ENCODE measurements at places on chromosomes 2 and 18.
A peak's percentile ranks its signal among the peaks of the same experiment; 100 is the strongest.

GRCh38 chr18:5365443-5365842 is 69.9 kb upstream of the ZBTB14 start:
- no peak for DNase-seq

GRCh38 chr2:241300000-241300399 is 15.5 kb downstream of the HDLBP start:
- no peak for DNase-seq

DNA sequence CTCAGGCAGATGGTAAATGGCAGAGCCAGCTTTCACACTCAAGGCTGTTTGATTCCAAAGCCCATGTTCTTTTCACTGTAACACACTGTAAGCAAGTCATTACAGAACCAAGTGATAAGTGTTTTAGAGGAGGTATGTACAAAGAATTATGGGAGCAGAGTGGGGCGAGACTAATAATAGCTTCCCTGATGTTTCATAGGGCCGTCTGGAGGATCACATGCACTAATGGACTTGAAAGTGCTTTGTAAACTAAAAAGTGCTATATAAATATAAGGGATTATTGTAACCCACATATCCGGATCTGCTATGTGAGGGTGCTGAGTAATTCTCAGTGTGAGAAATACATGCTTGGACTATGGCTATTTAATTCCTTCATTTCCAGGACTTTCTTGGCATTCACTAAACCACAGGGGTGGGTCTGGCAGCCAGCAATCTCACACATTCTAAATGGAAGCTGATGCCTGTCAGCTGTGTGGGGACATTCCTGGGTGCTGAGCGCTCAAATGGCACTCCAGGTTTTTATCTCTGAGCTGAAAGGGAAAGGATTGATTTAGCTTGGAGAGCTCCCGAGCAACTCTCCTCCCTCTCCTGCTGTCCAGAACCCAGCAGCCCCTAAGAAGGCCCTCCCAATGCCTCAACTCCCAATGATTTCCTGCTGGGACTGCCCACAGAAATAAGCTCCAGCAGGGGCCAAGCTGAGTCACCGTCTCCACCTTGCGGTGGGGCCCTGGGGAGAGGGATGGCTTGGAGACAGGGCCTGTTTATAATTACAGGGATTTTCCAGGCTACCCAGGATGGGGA is 222.8 kb downstream of the SOX11 start:
- DNase-seq: peak; percentile 69

- no peak for DNase-seq
These were observed 98.1 kb downstream of the PLB1 start for GRCh38 chr2:28594000-28594331.

DNA sequence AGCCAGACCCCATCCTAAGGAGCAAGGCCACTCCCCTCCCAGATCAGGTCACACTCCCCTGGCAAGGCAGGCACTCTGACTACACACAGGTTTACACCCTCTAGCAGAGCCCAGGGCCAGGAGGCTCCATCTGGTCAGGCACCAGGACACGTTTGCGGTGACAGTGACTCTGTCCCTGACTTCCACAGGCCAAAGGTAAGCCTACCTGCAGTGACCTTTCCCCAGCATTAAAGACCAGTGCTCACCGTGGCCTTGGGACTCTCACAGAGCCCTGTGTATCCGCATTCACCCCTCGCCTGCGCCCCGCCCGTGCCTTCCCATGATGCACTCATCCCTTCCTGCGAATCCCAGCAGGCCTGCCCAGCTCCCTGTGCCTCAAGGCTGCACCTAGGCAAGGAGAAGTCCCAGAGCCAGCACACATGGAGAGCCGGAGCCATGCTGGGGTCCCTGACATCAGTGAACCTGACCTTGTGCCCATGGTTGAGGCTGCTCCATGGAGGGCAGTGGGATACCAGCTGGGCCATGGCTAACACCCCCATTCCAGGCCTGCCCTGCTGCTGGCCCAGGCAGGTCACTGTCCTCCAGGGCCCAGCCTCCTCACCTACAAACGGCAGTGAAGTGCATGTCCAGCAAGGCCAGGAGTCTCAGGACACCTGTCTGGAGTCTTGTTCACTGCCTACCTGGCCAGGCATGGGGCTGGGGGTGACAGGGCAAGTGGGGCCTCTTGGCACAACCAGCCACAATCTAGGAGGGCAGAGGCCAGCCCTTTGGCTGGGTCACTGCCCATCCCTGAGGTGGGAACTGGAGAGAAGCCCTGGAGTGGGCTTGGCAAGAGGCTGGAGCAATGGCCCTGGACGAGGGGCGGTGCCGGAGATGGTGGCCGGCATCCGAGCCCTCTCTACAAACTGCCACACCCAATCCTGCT is 3.0 kb downstream of the NEURL3 start:
- no peak for DNase-seq

GRCh38 chr2:236667526-236667925 is 97.9 kb downstream of the ACKR3 start:
- DNase-seq: no peak

DNA sequence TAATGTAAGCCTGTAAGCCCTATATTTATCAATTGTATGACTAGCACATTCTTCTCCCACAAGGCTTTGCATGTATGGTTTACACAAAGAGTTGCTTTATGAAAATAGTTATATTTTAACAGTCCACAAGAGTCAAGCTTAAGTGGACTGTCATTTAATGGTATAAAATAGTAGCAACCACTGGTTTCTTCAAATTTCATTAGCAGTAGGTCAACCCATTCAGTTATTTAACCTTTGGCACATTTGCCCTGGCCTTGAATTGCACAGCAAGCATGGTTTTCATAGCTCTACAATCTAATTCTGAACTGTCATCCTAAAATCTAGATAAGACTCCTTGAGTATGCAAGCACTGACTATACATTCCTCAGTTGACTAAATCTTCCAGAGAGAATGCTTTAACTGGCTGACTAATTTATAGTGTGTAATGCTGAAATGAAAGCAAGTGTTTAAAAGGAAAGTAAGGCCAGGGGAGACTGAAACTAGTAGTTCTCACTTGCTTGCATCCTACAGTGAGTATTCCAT is 1.8 kb downstream of the DPP4 start:
- DNase-seq: no peak

- DNase-seq: peak; percentile 83
These were observed at the start of gene NR4A2 for GRCh38 chr2:156332534-156333273. NR4A2 (minus strand) TSS chr2:156332721; CDS start chr2:156330186, 2,535 bp downstream.

DNA sequence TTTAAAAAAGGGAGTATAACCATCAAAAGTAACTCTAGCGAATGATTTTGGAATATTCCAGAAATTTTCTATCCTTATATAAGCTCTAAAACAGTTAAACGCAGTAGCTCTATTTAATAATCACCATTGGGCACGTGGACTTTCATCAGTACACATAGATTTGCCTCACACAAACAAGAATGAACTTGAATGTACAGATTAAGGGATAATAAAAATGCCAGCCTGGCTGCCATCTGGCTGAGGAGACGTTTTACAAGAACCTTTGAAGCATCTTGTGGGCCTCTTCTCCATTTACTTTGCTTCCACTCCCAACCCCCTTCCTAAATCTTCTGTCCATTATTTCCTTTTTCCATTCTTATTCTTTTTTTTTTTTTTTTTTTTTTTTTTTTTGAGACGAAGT is 47.2 kb downstream of the AGAP1 start:
- no peak for DNase-seq

DNA sequence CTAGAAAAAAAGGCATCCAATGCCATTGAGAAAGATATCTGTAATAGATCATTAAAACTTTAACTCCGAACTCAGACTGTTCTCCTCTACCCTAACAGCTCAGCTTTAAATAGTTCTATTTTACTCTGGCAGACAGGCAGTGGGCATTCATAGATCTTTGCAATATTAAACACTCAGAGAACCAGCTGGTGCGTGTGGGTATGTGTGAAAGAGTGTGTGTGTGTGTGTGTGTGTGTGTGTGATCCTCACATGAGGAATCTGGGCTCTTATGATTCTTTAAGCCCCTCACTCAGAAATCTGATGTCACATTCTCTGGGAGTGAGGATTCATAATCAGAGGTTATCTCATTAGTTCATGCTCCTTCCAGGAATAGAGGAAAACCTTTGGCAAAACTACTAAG is 144.3 kb downstream of the KCNH7 start:
- no peak for DNase-seq

DNA sequence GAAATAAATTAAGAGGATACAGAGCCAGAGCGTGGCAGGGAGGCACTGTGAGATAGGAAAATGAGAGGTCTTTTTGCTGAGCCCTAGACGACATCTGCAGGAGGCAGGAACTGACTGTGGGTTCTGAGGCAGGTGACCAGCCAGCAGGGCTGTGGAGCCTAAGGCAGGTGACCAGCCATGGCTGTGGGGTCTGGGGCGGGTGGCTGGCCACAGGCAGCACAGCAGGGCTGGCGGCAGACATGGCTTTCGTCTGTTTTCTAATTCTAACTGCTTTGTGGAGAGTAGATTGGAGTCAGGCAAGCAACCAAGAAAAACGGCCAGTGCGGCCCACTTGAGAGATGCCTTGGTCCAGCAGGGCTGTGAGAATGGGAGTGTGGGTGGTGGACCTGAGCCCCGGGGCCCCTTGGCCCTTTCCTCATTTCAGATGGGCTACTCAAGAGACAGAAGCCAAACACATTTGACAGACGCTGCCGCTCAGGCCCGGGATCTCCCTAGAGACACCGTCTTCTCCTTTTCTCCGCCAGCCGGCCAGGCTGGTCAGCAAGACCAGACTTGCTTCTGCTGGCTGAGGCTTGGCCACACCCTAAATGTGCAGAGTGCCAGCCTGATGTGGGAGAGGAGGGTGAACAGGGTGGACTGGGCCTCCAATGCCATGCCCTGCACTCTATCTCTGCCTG is 19.7 kb upstream of the GNAL start:
- no peak for DNase-seq

- no peak for DNase-seq
These were observed 1080.5 kb upstream of the ACVR2A start for GRCh38 chr2:146764301-146764700.

DNA sequence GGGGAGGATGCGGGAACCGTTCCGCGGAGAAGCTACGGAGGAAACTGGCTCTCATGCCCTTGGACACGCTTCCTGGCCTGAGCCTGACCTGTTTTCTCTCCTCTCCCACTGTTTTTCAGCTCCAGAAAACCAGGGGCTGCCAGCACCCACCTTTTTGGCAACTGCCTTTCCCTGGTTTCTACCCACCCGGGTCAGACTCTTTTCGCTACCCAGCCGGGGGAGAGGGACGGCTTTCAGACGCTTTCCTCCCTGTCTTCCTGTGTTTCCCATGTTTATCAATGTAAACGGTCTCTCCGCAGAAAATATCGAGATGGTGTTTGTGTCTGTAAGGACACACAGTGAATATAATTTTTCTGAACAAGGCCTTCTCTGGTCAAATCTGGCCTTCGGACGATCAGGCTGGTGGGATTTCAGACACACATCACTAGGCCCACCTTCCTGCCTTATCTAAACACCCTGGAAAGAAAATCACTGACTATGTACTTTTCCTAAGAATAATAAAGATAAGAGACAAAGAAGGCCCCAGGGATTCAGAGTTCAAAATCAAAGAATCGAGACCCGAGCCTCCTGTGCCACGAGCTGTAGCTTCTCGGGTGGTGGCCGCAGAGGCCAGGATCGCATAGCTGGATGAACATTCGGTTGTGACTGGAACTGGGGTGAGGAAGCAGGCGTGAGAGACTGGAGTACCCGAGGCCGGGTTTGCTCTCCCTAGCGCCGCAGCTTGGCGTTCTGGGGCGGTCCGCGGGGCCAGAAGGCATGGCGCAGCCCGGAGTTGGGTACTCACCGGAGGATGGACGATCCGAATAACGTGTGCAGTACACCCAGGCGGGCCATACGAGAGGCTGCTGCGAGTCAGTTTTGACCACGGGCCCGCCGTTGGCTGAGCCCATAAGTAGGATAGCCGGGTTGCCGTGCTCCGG is 1.7 kb downstream of the EN1 start:
- no peak for DNase-seq

- no peak for DNase-seq
These were observed 18.0 kb downstream of the TBR1 start for GRCh38 chr2:161434118-161434517.

- DNase-seq: no peak
These were observed 41.5 kb downstream of the NCKAP5 start for GRCh38 chr2:133526530-133527300.

GRCh38 chr2:238180554-238180953 is 21.8 kb downstream of the ERFE start:
- DNase-seq: no peak

DNA sequence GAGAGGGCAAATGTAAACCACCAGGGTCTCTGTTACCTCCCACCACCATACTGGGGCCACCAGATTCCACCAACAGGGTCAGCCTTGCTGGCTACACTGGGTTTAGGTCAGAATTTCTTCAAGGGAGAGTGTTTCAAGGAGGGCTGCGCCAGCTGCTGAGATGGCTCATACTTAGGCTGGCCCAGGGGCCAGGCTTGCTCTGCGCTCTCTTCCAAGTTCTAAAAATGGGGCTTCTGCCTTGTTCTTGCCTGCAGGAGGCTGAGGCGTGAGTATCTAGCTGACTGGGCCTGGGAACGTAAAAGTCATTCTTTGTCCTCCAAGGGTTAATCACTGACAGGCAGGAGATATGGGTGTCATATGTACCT is 28.1 kb downstream of the MRPL33 start:
- no peak for DNase-seq

GRCh38 chr2:205946226-205946625 is 139.7 kb downstream of the INO80D start:
- no peak for DNase-seq

GRCh38 chr2:240368781-240369331 is 66.6 kb upstream of the GPC1 start:
- DNase-seq: peak; percentile 63

DNA sequence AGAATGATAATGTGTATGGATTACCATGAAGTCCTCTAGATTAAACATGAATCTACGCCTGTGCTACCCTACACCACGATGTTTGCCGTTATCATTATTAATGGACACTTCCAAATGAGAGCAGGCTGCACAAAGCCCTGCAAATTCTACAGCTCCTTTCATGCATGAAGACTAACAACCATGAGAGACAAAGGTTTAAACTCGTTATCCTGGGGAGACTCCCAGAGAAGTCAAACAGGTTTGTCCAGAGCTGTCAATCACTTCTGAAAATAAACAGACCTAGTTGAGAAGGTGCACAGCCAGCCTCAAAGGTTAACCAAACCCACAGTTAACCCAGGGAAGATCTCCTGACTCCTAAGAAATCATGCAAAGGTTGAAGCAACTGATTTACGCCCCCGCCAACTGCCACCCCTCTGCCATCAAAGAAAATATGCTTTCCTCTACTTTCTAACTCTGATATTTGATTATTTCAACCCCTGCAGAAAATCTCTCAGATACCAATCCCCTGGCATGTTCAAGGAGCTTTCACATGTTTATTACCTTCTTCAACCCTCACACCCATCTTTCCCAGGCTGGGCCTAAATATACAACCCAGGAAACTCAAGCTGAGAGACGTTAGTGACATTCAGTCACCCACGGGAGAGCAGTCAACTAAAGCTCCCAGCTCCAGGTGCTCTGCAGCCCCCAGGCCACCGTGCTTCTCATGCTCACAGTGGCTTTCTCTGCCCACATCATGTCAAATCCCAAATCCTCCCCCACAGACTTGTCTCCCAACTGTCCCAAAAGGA is 35.9 kb downstream of the MYO5B start:
- DNase-seq: peak; percentile 84

DNA sequence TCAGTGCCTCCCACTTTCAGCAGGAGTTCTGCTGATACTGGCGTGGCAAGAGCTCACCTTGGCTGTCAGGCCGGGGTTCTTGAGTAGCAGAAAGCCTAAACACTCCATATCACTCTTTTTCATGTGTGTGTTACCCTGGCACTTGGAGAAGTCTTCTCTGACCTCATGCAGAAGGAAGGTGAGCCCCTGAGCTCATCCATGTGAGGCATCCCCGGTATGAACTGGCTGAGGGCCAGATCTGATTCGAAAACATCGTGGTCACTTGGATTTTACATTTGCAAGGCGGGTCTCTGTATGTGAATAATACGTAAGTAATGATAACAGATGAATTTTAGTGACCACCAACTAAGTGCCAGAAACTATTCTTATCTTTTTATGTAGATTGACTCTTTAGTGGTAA is 93.6 kb downstream of the RAPGEF4 start:
- DNase-seq: no peak
